ENCODE measurements at places on chromosomes 16 and 17. TPM values are rescaled to one million over a fixed set of nuclear protein-coding genes. Genes with fewer than 3 reads are reported as not detected.

GRCh38 chr17:40017422-40018080 is 2.3 kb downstream of the CSF3 start:
- peaks cover 4% of the 10 kb centered on the region for H3K27me3 ChIP-seq
- no peak overlapping the region for H3K4me3 ChIP-seq
- peaks cover 4% of the 10 kb centered on the region for H3K36me3 ChIP-seq
- DNase-seq = no peak

DNA sequence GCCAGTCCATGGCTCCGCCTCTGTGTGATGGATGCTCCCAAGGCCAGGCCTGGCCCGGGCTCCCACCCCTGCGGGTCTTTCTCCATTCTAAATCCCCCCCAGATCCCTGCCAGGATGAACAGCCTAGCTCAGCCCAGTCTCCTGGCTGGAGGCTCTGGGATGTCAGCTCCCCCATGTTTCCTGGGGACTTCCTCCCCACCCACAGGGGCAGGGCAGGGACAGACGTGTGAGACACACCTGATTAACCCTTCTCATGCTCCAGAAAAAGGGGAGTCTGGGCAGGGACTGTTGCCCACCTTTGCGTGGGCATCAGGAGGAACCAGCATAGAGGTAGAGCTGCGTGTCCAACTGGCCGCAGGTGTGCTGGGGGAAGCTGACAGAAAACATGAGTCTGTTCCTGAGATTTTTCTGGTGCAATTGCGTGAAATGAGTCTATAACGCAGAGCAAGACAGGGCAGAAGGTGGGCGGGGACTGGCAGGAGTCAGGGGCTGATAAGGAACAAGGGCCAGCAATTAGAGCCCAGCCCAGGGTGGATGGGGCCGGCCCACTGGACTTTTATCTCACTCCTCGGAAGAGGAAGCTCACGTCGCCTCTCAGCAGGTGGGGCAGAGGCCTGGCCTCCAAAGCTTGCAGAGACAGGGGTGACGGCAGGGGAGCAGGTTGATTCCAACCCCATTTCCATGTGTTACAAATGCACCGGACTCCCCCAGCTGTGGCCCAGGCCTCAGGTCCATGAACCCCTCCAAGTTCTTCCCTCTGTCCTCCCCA is 238.2 kb downstream of the RBFOX3 start:
- no peak for DNase-seq
- no peaks in the 10 kb centered on the region for H3K36me3 ChIP-seq
- H3K27ac ChIP-seq = no peak overlapping the region
- H3K4me1 ChIP-seq = peaks cover 4% of the 10 kb centered on the region

DNA sequence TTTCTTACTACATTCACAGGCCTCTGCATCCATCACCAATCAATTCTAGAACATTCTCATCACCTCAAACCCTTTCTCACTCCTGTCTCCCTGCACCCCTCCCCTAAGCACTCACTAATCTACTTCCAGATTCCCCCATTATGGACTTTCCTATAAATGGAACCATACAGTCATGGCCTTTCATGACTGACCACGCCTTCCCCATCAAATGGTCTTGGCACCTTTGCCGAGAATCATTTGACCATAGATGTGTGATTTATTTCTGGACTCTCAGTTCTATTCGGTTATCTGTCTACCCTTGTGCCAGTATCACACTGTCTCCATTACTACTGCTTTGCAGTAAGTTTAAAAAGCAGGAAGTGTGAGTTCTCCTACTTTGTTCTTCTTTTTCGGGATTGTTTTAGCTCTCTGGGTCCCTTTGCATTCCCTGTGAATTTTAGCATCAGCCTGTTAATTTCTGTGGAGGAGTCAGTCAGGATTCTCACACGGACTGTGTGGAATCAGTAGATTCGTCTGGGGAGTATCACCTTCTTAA is 27.5 kb downstream of the GTF3C1 start:
- no peaks in the 10 kb centered on the region for H3K27me3 ChIP-seq
- no peak overlapping the region for H3K27ac ChIP-seq
- DNase-seq = no peak

DNA sequence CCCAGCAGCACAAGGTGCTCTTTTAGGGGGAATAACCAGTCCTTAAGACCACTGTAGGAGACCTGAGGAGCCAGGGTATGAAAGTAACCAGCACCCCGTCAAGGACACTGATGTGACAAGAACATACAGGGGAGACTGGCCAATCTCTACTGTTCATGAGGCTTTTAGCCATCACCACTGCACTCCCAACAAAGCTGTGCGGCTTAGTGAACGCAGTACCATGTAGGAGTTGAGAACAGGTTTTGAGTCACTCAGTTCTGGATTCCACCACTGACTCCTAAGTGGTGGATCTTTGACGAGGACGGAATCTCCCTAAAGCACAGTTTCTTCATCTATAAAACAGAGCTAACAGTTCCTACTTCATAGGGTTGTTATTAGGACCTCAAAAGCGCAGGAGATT is 26.8 kb downstream of the COG4 start:
- H3K27ac ChIP-seq = no peak overlapping the region
- H3K4me1 ChIP-seq = no peaks in the 10 kb centered on the region
- H3K27me3 ChIP-seq = no peaks in the 10 kb centered on the region
- no peak overlapping the region for H3K4me3 ChIP-seq

- H3K4me1 ChIP-seq = peaks cover 19% of the 10 kb centered on the region
- no peaks in the 10 kb centered on the region for H3K36me3 ChIP-seq
- H3K4me3 ChIP-seq = peak overlapping the region; percentile 87
- DNase-seq = no peak
Observed at GRCh38 chr16:51153577-51154031, 2.5 kb upstream of the SALL1 start.

GRCh38 chr16:89118361-89119165 is 24.9 kb downstream of the ACSF3 start:
- no peaks in the 10 kb centered on the region for H3K27me3 ChIP-seq
- peaks cover 9% of the 10 kb centered on the region for H3K36me3 ChIP-seq
- no peak for DNase-seq
- H3K4me3 ChIP-seq = no peak overlapping the region

DNA sequence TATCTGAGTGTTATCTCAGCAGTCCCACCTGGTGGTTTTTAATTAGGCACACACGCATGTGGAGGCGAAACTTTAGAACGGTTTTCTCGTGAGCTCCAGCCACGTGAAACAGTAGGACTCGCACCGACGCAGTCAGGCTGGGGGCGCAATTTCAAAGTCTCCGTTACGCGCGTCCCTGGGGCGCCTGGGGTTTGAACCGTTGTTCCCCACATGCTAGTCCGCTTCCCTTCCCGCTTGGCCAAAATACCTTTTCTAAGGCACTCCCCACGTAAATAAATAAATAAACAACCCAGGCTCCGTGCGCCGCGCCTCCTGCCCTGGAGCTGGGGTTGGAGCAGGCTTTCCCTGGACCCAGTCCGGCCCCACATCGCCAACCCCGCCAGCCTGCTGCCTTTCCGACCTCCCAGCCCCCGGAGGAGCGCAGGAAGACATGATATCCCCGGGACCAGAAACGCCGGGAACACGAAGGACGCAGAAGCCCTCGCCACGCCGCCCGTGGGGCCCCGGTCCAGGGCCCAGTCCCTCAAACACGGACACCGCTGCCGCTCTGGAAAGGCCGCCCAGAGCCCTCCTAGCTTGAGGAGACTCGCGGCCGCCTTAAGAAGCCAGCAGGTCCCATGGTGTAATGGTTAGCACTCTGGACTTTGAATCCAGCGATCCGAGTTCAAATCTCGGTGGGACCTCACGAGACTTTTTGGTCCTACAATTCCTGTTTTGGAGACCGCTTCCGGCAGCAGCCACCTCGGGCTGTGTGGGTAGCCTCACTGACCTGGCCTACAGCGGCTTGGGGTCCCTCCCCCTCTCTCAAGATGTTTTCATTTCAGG is 18.2 kb downstream of the GNGT2 start:
- peak; percentile 97 for DNase-seq
- no peaks in the 10 kb centered on the region for H3K36me3 ChIP-seq
- peaks cover 3% of the 10 kb centered on the region for H3K4me1 ChIP-seq
- H3K4me3 ChIP-seq = peak overlapping the region; percentile 98
- peaks cover 17% of the 10 kb centered on the region for H3K27me3 ChIP-seq

GRCh38 chr17:74307984-74308773 is 17.8 kb upstream of the KIF19 start:
- no peak for DNase-seq
- H3K4me3 ChIP-seq = no peak overlapping the region
- H3K27ac ChIP-seq = no peak overlapping the region
- H3K4me1 ChIP-seq = no peaks in the 10 kb centered on the region
- no peaks in the 10 kb centered on the region for H3K27me3 ChIP-seq

- H3K27ac ChIP-seq = no peak overlapping the region
- DNase-seq = no peak
- H3K36me3 ChIP-seq = peaks cover 56% of the 10 kb centered on the region
- peaks cover 50% of the 10 kb centered on the region for H3K4me1 ChIP-seq
- no peak overlapping the region for H3K4me3 ChIP-seq
Observed at GRCh38 chr17:65538675-65539529, 22.5 kb downstream of the AXIN2 start.

DNA sequence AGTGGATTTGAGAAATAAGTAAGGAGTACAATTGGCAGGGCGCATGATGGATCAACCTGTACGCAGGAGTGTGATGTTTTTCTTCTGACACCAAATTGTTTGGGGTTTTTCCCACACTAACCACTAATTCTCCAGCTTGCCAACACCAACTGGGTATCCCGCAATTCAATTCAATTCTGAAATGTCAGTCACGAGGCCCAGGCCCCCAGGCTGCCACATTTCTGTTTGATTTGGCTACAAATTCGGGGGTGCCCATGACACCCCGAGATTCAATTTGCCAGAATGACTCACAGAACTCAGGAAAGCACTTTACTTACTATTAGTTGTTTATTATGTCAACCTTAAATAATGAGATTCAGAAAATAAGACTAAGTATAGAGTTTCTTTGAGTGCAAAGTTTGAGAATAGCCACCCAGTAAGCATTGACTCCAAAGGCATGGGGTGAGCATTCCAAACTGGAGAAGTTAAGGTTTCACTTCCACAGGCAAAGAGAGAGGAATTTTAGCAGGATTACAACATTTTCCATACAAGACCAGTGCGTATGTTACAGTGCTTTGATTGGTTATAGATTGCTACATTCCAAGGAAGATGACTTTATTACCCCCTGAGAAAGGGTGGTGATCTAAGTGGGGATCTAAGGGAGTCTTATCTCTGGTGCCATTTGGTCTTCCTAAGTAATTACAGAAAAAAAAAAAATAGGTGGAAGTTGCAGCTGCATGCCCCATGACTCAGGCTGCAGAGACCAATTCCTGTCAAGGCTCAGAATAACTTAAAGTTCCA is 11.5 kb downstream of the SLC46A1 start:
- H3K36me3 ChIP-seq = peaks cover 21% of the 10 kb centered on the region
- H3K4me3 ChIP-seq = no peak overlapping the region

- no peak for DNase-seq
- H3K36me3 ChIP-seq = no peaks in the 10 kb centered on the region
- no peak overlapping the region for H3K4me3 ChIP-seq
- no peak overlapping the region for H3K27ac ChIP-seq
Observed at GRCh38 chr17:83195330-83196023, 116.1 kb downstream of the METRNL start.

GRCh38 chr17:43936434-43936833 is 5.8 kb downstream of the PPY start:
- no peak for DNase-seq
- H3K36me3 ChIP-seq = no peaks in the 10 kb centered on the region
- H3K27me3 ChIP-seq = peaks cover 23% of the 10 kb centered on the region
- peaks cover 4% of the 10 kb centered on the region for H3K4me1 ChIP-seq
- no peak overlapping the region for H3K27ac ChIP-seq

DNA sequence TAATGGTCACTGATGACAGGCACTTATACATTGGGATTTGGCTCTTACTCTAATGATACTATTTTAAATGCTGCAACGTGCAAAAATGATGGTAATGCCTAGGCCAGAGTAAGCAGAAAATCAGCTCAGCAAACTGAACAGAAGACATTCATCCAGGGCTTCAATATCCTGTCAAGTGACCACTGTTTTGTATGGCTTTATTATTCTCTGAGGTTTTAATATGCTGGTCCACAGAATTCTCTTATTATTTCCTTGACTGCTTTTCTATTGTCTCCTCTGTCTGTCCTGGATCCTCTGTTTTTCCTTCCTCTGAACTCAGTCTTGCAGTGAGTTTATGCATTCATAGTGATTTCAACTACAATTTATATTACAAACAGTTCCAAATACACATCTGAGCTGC is 90.8 kb upstream of the PMFBP1 start:
- H3K36me3 ChIP-seq = no peaks in the 10 kb centered on the region
- no peak overlapping the region for H3K27ac ChIP-seq
- H3K4me3 ChIP-seq = no peak overlapping the region
- H3K4me1 ChIP-seq = no peaks in the 10 kb centered on the region

DNA sequence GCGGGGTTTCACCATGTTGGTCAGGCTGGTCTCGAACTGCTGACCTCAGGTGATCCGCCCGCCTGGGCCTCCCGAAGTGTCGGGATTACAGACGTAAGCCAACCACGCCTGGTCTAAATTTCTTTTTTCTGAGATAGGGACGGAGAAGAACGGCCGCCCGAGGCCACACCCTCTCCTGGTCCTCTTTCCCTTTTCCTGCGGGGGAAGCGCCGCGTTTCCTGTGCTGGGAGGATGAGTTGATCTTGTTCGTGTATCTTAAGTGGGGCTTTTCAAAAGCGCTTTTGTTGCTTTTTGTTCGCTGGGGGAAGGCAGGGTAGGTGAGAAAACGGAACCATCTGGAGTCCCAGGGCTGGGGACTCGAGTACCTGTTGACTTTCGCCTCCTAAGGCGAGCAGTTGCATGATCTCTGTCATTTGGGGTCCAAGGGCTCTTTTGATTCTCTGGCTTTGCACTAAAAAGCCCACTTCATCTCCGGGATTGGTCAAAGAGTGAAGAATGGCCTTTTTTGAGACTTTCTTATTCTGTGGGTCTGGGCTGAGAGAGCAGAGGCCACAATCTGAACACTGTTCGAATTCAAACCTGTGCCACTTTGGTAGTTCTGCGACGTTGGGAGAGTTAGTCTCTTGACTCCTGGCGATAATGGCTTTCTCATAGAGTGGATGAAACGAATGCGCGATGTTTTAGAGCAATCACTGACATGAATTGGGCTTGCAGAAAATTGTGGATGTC is 1.3 kb downstream of the FUS start:
- peak overlapping the region; percentile 95 for H3K4me3 ChIP-seq
- H3K27me3 ChIP-seq = peaks cover 3% of the 10 kb centered on the region
- peak overlapping the region; percentile 100 for H3K27ac ChIP-seq
- peaks cover 34% of the 10 kb centered on the region for H3K4me1 ChIP-seq
- DNase-seq = no peak

DNA sequence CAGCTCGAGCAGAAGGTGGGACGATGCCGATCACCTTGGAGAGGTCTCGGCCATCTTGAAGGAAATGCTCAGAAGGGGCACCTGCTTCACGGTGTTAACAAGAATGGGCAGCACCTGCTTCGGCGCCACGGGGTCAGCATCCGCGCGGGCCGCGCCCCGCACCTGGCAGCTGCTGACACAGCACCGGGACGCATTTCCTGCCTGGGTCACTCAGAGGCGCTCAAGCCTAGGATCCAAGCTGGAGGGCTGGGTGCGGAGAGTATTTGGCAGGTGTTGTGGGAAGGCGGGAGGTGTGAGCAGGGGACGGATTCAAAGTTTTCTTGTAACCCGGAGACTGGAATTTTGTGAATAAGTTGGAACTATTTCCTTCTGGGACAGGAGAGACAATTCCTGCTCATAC is 39.3 kb upstream of the AKTIP start:
- DNase-seq = no peak
- peaks cover 8% of the 10 kb centered on the region for H3K27me3 ChIP-seq
- no peak overlapping the region for H3K27ac ChIP-seq
- H3K4me3 ChIP-seq = no peak overlapping the region

Gene KRT39
- total RNA-seq = 0.70 TPM

Gene CCL17
- not detected for total RNA-seq

Gene SHISA6
- 2.4 TPM for total RNA-seq

Gene IL17C
- not detected for total RNA-seq

Gene ATP2A1
- total RNA-seq = 1.5 TPM

Gene RBFOX1
- total RNA-seq = 21.0 TPM

Measured in type B pancreatic cell (in vitro differentiated cells).